ENCODE measurements at places on chromosomes 4 and X.

DNA sequence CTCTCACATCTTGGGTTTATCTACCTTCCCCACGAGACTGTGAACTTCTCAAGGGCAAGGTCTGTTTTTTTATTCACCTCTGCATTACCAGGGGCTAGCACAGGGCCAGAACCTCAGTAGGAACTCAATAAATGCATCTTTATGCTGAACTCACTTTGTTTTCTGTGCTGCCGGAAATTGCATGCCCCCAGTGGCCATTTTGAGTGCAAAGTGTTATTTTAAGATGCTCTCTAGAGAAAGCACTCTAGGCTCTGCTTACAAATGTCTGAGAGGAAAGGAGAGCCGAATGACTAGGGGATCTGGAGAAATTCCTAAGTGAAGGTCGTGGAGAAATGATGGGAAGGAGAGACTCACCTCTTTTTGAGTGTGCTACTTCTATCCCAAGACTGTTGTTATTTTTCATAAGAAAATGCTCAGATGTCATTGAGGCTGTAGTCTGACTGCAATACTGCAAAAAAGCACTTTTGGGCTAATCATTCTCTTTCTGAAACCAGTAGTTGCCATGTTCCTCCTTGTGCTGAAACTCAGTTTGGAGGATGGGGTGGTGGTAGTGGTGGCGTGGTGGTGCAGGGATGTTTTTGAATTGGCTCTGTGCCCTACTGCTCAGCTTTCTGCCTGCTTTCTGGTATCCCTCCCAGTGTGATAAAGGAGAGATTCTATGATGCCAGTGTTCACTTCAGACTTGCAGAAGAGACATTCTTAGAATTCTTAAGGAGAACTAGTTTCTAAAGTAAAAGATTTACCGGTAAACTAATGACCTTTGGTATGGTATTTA lies 41.3 kb downstream of the DOCK11 start:
- DNase-seq = no peak

DNA sequence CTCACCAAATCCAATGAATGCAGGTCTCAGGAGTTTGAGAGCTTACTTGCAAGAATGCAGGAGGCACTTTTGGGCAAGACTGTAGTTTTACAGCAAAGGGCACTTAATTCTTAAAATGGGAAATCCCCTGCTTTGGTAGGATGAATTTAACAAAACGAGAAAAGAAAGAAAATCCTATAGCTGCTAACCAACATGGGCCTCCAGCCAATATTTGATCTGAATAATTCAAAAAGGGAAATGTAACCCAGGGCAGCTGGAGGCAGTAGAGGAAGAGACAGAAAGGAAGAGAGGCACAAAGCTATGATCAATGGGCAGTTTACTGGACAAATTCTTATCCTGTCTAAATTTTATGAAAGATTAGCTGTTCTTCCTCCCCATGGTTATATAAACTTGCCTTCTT lies 142.3 kb downstream of the SH3KBP1 start:
- no peak for DNase-seq

GRCh38 chrX:42739258-42739657 lies 38.7 kb downstream of the PPP1R2C start:
- DNase-seq = no peak

DNA sequence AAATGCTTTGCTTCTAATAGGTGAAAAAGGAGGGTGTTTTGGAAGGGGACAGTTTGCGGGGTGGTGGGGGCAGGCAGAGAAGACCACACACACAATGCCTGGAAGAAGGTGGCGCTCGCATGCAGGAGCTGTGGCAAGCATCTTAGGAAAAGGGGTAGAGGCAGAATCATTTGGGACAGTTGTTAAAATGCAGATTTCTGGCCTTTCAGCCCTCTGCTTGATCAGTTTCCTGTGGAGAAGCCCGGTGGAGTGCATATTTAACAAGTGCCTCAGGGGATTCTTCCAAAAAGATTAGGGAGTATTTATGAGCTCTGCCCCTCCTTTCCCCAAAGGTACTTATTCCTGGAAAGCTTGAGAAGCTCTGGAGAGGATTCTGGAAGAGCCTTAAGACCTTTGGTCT lies 4.8 kb downstream of the NOCT start:
- DNase-seq = no peak

GRCh38 chrX:99752776-99753175 lies 657.3 kb downstream of the PCDH19 start:
- no peak for DNase-seq

GRCh38 chr4:3215733-3216132 lies 33.2 kb upstream of the MSANTD1 start:
- DNase-seq = no peak

DNA sequence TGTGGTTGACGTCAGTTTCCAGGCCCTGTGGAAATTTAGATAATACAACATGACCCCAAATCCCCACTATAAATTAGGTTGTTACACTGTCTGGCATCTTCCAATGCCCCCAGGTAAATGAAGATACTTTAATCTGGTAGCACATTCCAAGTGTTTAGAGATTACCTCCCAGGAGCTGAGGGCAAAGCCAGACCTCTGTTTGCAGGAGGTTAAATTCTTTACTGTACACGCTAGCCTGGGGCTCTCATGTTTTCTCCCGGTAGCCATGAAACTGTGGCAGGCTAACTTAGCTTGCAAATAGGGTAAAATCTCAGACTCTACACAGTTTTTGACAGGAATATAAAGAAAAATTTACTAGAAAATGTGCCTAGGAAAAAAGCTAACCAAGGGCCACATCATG lies 450.0 kb downstream of the PDGFC start:
- no peak for DNase-seq

DNA sequence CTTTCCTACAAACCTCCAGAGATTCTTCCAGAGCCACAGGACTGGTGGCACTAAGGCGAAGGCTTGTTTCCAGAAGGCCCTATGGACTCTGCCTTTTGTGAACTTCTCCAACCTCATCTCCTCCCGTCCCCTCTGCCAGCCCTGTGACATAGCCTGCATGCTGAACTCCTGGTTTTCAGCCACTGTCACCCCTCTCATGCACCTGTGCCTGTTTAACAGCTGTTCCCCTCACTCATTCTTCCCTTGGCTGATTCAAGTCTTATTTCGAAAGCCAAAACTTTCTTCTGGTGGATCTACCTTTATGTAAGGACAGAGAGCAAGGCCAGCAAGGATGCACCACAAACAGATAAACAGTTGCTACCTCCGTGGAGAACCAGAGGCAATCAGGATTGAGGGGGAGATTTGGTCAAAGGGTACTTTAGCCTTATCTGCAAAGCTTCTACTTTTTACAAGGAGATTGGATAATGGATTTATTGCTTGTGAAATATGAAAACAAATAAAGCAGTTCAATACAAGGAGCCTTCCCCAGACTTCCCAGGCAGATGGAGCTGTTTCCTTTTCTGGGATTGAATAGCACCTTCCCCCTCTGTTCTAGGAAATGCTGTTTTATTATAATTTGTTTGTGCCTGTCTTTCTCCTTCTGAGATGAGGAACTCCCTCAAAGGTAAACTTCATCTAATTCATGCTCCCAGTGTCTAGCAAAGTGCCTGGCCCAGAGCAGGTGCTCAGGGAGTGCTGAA lies 5.7 kb downstream of the CITED1 start:
- DNase-seq = no peak

DNA sequence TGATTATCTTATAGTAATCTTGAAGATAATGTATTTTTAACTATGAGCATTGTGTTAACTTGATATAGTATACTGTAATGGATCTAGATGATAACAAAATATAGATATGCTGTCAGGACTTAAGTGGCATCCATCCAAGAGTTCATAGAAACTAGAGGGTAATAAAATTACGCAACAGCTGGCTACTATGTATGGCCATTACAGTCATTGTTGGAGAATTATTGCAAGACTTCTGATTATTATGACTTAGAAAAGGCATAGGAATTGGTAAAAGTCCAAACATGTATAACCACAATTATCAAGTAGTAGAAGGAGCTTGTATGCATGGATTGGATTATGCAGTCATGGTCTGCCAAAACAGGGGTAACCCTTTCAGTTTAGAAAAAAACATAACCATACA lies 9.5 kb downstream of the OGT start:
- no peak for DNase-seq

DNA sequence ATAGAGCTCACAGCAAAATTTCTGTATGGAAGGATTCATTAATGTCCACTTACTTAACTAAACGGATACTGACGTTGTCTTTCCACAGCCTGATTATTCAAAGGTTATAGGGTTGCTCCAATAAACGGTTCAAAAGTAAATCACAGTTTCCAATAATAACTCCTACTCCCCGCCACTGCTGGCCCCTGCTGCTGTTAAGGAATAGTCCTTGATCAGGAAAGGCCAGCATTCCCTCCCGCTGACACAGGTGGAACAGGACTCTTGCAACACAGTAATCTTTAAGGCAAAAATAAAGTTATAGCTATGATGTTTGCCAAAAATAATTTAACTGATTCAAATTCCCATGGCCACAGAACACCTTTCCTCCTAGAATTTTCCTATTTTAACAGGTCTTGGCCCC lies 53.9 kb downstream of the FAT1 start:
- DNase-seq = no peak

- DNase-seq = no peak
These were observed 7.4 kb downstream of the PPID start for GRCh38 chr4:158715802-158716201.

DNA sequence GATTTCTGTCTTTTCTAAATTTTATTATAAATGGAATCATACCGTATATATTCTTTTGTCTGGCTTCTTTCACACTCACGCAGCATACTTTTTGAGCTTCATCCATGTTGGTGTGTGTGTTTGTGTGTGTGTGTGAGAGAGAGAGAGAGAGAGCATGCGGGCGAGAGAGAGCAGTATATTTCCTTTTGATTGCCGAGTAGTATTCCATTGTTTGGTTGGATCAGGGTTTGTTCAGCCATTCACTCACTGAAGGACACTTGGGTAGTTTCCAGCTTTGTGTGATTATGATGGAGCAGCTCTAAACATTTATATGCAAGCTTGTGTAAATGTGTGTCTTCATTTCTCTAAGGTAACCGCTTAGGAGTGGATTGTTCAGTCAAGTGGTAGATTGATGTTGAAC lies 3.1 kb upstream of the L1CAM start:
- DNase-seq = no peak

DNA sequence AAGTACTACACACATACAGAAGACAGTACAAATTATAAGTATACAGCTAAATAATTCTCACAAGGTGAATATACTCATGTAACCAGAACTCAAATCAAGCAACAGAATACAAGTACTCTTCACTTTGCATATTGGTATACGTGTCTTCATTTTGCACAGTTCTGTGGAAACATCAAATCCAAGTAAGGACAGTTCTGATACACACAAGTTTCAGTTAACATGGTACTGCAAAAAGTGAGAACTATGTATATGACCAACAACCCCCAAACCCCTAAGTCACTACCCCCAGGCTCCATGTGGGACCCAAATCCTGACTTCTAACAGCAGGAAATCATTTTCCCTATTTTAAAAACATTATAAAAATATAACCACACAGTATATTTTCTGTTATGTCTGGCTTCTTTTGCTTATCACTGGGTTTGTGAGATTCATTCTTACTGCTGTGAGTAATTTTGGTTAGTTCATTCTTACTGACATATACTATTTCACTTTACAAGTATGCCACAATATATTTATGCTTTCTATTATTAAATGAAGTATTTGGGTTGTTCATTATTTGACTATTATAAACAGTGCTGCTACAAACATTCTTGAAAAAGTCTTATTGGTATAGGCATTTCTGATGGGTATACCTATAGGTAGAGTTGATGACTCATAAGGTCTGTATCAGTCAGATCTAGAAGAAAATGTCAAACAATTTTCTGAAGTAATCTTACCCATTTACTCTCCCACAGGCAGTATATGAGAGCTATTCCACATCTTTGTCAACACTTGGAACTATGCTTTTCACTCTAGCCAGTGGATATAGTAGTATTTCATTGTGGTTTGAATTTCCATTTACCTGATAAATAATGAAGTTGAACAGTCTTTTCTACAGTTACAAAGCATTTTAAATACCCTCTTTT lies 47.0 kb downstream of the SCLT1 start:
- no peak for DNase-seq

DNA sequence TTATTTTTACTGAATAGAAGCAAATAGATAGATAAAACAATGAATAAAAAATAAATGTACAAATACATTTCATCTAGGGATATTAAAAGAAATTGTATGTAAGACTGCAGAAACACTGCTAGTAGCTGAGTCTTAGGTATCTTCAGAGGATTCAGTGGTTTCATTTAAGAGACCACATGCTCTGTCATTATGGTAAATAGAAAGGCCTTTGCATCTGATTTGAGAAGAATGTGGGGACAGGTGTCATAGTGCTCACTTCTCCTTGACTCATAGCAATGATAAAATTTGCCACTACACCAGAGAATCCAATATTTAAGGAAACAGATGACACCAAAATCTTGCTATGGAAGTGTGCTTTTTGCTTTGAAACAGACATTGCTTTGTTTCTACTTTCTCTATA lies 59.8 kb upstream of the PPP1R2C start:
- DNase-seq = no peak

- no peak for DNase-seq
These were observed 105.5 kb downstream of the SHROOM3 start for GRCh38 chr4:76540486-76540885.

DNA sequence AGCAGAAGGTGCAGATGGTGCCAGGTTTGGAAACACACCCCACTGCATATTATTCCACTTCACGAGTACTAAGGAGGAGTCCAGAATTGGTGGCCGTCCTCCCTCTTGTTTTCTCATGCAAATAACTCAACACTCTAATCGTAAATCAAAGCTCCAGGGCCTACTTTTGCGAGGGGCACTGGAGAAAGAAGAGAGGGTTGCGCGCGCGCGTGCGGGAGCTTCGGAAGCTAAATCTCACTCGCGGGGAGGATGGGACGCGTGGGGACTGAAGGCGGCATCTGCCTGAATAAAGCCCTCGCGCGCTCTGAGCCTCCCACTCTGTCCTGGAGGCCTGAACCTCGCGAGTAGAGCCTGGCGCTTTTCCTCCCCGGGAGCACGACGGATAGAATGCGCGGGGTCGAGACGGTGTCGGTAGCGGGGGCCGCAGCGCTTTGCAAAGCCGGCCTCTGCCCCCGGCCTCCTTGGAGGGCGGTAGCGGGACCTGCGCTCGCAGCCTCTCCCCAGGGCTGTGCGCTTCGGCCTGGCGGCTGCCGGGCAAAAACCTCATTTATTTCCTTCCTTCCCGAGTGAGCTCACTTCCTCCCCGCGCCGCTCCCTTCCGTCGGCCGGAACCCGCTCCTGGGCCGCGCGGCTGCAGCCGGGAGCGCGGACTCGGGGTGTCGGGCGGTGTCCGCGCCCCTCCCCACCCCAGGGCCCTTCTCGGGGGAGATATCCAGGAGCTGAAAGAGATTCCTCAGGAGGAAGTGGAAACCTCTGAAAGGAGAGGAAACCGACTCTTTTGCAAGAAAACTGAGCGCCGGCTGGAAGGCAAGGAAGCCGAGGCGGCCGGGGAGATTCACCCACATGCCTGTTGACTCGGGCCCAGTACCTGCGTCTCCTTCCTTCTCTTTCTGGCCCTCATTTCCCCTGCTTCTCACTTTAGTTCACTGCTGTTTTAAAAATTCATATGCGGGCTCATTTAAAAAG lies 20.7 kb downstream of the HAND2 start:
- DNase-seq = no peak

GRCh38 chr4:24076811-24077210 lies 187.0 kb upstream of the PPARGC1A start:
- DNase-seq = no peak

GRCh38 chr4:47526281-47526680 lies 41.2 kb downstream of the ATP10D start:
- DNase-seq = no peak

Measured in GM04503 (cell line).